ENCODE measurements at places on chromosomes 3 and 15.

GRCh38 chr3:70992562-70993204 is 590.8 kb downstream of the FOXP1 start:
- no peak overlapping the region for H3K4me3 ChIP-seq
- H3K36me3 ChIP-seq: no peaks in the 10 kb centered on the region
- peak overlapping the region; percentile 94 for H3K27ac ChIP-seq
- no peaks in the 10 kb centered on the region for H3K27me3 ChIP-seq
- peaks cover 7% of the 10 kb centered on the region for H3K4me1 ChIP-seq

DNA sequence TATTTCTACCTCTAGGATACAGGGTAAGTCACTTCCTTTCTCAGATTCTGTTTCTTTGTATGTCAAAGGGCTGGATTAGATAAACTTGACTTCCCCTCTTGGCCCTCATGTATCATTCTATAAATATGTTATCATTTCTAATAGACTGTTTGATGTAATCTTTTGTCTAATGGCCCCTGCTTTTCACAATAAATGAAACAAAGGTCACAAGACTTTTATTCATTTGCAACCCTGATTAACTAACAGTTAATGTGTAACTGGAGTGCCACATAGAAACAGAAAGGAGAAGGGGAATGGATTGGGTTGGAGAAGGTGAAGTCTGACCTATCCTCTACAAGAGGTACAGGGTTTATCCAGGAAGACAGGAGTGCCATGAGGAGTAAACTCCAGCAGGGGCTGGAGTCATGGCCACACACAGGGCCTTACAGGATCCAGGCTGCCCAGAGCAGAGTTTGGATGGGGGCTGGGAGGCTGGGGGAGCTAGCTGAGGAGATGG is 8.0 kb upstream of the B3GNT5 start:
- no peak for DNase-seq
- no peak overlapping the region for H3K27ac ChIP-seq
- H3K27me3 ChIP-seq: no peaks in the 10 kb centered on the region
- no peaks in the 10 kb centered on the region for H3K4me1 ChIP-seq

DNA sequence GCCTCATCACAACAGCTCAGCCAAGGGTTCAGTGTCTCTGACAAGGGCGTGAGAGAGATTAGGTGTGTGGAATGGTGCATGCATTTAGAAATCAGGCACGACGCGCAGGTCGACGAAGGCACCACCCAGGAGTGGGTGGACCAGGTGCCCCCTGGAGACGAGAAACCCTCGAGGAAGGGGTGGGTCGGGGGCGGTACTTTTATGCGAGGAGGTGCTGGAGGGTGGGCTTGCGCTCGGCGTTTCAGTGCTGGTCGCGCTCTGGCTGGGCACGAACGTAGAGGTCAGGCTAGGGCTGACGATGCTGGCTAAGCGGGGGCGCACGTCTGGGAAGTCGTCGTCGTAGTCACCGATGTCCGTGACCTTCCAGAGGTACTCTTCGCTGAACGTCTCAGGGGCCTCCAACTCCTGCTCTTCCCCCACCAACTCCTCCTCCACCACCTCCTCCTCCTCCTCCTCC is 393 bp downstream of the ERICH6 start:
- peaks cover 16% of the 10 kb centered on the region for H3K4me1 ChIP-seq
- peak overlapping the region; percentile 85 for H3K27ac ChIP-seq
- H3K27me3 ChIP-seq: no peaks in the 10 kb centered on the region
- DNase-seq: no peak

GRCh38 chr3:107523289-107523538 is 452 bp downstream of the BBX start:
- H3K27ac ChIP-seq: peak overlapping the region; percentile 96
- H3K36me3 ChIP-seq: peaks cover 7% of the 10 kb centered on the region
- no peak for DNase-seq
- peak overlapping the region; percentile 87 for H3K4me3 ChIP-seq

DNA sequence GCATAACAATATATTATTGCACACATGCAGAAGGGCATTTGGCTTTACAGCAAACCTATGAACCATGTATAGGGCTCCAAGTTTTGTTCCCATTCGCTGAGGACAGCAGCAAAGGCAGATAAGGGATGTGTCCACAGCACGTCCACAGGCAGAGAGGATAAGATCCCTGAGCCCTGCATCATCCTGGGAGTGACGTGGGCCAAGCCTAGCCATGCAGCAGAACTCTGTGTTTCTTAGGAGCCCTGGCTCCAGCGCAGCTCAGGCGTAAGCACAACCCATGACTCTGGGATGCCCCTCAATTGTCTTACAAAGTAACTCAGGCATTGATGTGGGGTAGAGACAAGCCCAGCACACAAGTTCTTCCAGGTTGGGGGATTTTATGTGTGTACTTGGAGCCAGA is 194.3 kb upstream of the CTDSPL start:
- peaks cover 6% of the 10 kb centered on the region for H3K4me1 ChIP-seq
- no peaks in the 10 kb centered on the region for H3K27me3 ChIP-seq
- H3K36me3 ChIP-seq: no peaks in the 10 kb centered on the region
- no peak for DNase-seq
- H3K4me3 ChIP-seq: no peak overlapping the region

GRCh38 chr15:52975941-52976449 is 185.9 kb upstream of the ONECUT1 start:
- H3K27me3 ChIP-seq: no peaks in the 10 kb centered on the region
- DNase-seq: no peak
- no peak overlapping the region for H3K4me3 ChIP-seq
- no peaks in the 10 kb centered on the region for H3K4me1 ChIP-seq

DNA sequence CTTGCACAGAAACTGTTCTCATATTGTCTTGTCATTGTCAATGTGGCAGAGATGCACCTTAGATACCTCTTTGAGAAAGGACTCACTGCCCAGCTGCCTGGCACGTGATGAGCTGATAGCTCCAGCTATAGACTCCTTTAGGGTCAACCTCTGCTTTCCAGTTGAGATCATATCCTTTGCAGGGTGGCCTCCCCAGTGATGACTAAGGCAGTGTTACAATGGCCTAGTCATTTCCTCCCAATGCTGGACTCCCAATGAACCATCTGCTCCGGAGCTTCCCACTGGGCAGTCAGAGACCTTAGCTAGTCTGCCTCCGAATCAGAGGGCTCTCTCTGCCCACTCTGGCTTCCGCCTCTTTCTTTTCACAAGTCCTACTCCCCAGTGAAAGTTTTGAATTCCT is 79.5 kb downstream of the CHRD start:
- DNase-seq: no peak
- no peaks in the 10 kb centered on the region for H3K4me1 ChIP-seq
- no peaks in the 10 kb centered on the region for H3K36me3 ChIP-seq
- no peak overlapping the region for H3K4me3 ChIP-seq

DNA sequence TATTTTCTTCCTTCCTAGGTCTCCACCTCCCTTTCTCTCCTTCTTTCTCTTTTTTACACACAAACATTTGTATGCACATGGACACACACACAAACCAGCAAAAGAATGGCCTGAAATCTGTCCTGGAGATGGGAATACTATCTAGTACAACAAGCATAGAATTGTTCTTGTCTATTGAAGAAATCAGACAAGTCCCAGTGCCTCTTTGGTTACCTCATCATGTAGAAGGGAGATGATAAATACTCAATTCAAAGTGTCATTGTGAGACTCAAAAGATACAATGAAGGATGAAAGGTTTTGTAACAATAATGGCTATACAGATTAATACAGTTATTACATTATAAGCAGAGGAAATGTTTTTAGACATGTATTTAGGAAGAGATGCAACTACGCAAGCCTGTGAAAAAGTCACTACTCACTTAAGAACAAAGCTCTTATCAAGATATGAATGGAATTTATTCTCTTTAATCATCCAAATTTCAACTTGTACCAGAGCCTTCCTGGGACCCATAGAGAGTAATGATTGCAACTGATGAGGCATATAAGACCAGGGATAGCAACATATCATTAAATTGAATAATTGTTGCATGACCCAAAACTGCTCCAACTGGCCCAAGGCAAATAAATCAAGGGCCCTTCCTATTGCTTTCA is 43.2 kb downstream of the P3H2 start:
- H3K27me3 ChIP-seq: no peaks in the 10 kb centered on the region
- no peaks in the 10 kb centered on the region for H3K4me1 ChIP-seq
- H3K36me3 ChIP-seq: no peaks in the 10 kb centered on the region
- peak overlapping the region; percentile 57 for H3K27ac ChIP-seq
- DNase-seq: no peak

DNA sequence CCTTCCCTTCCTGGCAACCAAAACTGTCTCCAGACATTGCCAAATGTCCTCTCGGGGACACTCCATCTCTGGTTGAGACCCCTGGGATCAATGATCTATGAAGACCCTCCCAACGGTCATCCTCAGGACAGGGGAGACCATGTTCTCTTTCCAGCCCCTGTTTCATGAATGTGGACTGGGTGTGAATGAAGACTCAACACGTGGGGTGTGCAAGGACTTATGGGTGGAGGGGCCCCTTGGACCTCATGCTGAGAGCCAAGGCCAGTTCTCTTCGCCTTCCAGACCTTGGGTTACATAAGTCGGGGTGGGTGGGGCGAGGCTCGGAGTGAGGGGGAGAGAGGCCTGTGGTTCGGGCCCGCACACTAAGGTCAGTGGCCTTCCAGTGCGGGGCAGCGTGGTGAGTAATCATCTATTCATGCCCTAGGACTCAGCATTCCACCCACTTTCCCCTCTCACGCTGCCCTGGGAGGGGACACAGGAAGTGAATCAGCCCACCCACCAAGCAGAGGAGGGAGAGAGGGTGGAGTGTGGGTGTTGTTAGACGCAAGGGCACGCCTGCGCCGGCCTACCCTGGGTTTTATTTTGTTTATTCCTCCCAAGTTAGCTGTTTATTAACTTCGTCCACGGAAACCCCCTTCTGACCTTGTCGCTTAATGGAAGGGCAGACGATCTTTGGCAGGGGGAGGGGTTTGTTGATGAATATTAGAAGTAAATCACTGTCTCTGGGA is 6.7 kb downstream of the PAQR5 start:
- H3K4me3 ChIP-seq: no peak overlapping the region
- peaks cover 15% of the 10 kb centered on the region for H3K4me1 ChIP-seq
- no peak overlapping the region for H3K27ac ChIP-seq
- no peaks in the 10 kb centered on the region for H3K36me3 ChIP-seq

- no peaks in the 10 kb centered on the region for H3K27me3 ChIP-seq
- no peak for DNase-seq
- no peaks in the 10 kb centered on the region for H3K36me3 ChIP-seq
Observed at GRCh38 chr3:156509189-156510174, 45.4 kb downstream of the SSR3 start.

DNA sequence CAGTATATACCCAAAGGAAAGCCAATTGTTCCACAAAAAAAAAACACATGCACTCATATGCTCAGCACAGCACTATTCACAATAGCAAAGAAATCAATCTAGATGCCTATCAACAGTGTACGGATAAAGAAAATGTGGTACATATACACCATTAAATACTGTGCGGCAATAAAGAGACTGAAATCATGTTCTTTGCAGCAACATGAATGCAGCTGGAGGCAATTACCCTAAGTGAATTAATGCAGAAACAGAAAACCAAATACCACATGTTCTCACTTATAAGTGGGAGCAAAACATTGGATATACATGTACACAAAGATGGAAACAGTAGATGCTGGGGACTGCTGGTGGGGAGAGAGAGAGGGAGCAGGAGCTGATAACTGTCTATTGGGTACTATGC is 124.2 kb upstream of the AADACL2 start:
- no peak for DNase-seq
- H3K4me1 ChIP-seq: no peaks in the 10 kb centered on the region
- H3K4me3 ChIP-seq: no peak overlapping the region

DNA sequence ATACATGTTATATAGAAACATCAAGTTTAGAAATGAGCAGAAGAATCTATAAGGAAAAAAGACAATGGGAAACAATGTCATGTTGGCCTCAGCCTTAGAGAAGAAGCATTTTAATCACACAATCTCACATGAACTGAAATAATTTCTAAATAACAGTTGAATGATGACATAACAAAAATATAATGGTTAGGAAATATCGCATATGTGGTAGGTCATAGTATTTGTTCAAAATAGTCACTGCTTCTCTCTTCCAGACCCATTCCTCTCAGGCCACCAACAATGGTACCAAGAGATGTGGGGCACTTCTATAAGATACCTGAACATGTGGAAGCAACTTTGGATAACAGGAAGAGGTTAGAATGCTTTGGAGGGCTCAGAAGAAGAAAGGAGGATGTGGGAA is 195.7 kb upstream of the PDZRN3 start:
- no peaks in the 10 kb centered on the region for H3K4me1 ChIP-seq
- DNase-seq: no peak
- H3K27ac ChIP-seq: peak overlapping the region; percentile 28
- no peaks in the 10 kb centered on the region for H3K27me3 ChIP-seq

DNA sequence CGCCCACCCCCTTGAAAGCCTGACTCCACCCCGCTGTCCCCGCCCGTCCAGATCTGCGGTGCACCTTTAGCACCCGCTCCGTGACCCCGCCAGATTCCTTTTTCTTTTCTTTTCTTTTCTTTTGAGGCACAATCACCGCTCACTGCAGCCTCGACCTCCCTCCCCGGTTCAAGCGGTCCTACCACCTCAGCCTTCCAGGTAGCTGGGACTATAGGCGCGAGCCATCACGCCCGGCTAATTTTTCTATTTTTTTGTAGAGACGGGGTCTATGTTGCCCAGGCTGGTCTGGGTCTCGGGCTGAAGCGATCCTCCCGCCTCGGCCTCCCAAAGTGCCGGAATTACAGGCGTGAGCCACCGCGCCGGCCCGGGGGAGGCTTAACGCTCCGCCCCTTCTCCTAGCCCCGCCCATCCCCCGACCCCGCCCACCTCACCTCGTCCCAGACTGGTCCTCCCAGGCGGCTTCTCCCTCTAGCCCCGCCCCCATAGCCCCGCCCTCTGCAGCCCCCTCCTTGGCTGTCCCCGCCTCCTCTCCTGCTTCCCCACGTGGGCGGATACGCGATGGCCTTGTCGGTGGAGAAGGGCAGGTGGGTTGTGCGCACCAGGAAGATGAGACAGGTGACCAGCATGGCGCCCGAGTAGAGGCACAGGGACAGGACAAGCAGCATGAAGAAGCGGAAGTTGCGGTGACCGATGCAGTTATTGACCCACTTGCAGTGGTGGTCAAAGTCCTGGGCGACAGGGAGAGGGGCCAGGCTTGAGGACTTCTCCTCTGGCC is 3.2 kb downstream of the ZDHHC19 start:
- peaks cover 3% of the 10 kb centered on the region for H3K4me1 ChIP-seq
- no peaks in the 10 kb centered on the region for H3K36me3 ChIP-seq
- no peak for DNase-seq
- no peak overlapping the region for H3K27ac ChIP-seq
- H3K27me3 ChIP-seq: peaks cover 13% of the 10 kb centered on the region

GRCh38 chr3:102736288-102736974 is 301.6 kb downstream of the ZPLD1 start:
- H3K36me3 ChIP-seq: no peaks in the 10 kb centered on the region
- H3K27me3 ChIP-seq: no peaks in the 10 kb centered on the region
- H3K4me3 ChIP-seq: no peak overlapping the region
- H3K4me1 ChIP-seq: no peaks in the 10 kb centered on the region
- no peak for DNase-seq

DNA sequence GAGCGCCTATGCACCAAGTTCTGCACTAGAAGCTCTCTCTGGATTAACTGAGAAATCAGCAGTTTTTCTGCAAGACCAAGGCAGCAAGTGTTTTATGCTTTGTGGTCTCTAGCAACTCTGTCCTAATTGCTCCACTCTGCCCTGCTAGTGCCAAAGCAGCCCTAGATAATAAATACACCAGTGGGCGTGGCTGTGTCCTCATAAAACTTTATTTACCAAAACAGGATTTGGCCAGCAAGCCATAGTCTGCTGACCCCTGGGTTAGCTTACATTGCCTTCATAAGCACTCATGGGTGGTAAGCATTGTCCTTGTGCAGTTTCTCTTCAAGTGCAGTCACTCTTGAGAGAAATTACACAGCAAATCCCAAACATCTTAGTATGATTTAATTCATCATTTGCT is 30.7 kb upstream of the SLC24A5 start:
- H3K27ac ChIP-seq: no peak overlapping the region
- H3K27me3 ChIP-seq: no peaks in the 10 kb centered on the region
- no peak overlapping the region for H3K4me3 ChIP-seq
- no peak for DNase-seq
- H3K4me1 ChIP-seq: no peaks in the 10 kb centered on the region
